Activated CD4-positive, alpha-beta T cell treated with anti-CD3 and anti-CD28 coated beads for 24 hours (primary cell): ENCODE measurements at places on chromosomes 5 and 9.

DNA sequence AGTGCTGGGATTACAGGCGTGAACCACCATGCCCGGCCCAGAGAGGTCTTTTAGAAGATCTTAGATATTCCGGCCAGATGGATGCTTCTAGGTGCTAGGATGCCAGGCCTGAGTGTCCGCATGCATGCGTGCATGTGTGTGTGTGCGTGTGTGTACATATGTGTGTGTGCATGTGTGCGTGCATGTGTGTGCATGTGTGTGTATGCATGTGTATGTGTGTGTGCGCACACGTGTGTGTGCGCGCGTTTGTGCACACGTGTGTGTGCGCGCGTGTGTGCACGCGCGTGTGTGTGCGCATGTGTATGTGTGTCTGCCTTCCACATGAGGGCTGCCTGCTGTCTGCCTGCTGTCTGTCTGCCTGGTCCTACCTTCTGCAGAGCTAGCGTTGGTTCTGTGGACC is 88.0 kb upstream of the FCN2 start:
- DNase-seq, result no peak

DNA sequence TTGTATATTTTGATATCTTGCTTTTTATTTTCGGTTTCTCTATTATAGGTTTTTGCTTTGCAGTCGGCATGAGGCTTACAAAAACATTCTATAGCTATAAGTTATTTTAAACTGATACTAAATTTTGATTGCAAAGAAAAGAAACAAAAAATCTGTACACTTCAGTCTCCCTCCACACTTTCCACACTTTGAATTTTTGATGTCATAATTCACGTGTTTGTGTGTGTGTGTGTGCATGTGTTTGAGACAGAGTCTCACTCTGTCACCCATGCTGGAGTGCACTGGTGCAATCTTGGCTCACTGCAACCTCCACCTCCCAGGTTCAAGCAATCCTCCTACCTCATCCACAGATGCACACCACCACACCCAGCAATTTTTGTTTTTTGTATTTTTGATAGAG is 124.9 kb downstream of the MRPS30 start:
- no peak for DNase-seq

DNA sequence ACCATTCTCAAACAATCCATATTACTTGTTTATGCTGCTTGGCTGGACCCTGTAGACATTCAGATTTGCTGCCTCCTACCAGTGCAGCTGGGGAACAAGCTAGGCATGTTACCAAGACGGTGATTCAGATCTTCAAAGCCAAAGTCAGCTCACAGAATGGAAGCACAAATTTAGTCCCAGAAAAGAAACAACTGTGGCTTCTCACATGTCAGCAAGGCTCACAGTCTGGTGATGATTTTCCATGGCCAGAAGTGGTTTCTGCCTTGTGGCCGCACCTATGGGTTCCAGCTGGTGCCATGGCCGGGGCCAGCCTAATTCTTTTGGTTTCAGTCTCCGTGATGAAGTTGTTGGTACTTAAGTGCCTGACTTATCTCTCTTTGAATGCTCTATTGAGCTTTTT is 182.2 kb downstream of the TMC1 start:
- no peak for DNase-seq

DNA sequence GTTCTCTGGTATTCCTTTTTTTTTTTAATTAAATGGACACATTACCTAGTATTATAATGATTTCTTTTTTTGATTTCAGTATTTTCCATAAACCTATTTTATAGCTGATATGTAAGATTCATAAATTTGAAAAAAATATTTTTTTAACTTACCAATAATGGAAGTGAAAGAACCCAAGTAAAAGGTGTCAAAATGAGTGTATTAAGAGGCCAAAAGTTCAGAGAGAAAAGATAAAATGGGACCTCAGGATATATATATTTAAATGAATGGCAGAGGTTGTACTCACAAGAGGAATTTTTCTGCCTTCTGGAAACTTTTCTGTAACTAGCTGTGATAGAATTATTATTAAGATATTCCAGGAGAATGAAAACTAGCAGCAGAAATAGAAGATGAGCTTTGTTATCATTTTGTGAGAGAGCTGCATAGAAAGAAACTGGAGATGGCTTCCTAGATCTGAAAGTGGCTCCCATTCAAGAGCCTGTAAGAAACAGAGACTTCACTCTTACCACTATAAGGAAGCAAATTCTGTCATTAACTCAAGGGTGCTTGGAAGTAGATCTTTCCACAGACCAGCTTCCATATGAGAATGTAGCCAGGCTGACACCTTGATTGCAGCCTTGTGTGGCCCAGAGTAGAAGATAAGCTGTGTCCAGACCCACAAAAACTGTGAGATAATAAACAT is 91.7 kb downstream of the MRPS30 start:
- DNase-seq, result no peak

GRCh38 chr5:923281-923873 is 30.7 kb downstream of the TRIP13 start:
- peak; percentile 59 for DNase-seq

- no peak for DNase-seq
Measured at GRCh38 chr9:37198039-37198729, 77.8 kb downstream of the ZCCHC7 start.

DNA sequence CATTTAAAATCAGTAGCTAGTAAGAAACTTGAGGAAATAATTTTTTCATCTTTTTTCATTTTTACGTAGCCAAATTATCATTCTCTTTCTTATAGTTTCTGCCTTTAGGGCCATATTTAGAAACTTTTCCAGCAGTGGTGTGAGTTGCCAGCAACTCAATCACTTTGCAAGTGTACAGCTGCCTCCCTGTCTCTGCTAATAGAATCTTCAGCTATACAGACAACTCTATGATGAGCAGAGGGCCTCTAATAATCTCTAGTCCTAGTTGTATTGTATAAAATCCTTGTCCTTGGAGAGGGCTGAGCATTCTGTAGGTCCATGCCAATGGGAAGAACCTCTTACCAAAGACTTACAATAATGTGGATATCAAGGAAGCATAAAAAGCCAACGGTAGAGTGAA is 11.5 kb upstream of the SHOC1 start:
- no peak for DNase-seq

- DNase-seq, result no peak
Measured at GRCh38 chr9:20309124-20309523, 313.2 kb downstream of the MLLT3 start.

DNA sequence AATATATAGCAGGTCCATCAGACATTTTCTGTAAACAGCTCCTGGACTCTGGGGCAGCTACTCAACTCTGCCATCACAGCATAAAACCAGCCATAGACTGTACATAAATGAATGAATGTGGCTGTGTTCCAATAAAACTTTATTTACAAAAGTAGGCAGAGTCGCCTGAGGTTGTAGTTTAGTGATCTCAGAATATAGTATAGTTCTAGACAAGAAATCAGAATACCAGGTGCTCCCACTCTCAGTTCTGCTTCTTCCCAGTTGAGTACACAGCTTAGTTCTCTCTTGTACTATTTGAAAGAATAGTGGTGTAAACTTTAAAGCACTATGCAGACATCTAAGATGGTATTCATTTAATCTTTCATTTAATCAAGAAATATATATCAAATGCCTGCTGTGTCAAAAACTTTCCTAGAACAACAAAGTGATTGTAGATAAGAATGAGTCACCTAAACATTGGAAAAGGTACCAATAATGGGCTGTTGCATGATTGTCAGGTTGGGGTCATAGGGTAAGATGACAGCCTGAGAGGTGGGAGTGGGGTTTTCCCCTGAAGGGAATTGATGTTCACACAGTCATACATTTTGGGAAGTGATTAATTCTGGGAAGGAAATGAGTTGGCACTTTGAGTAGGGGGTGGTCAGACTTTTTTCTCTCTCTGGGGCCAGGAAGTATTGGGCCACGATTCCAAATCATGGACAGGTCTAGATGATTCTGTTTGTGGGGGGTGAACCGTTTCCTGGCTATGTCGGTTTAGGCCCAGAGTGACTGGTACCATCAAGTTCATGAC is 37.0 kb downstream of the TNFSF8 start:
- no peak for DNase-seq

GRCh38 chr9:129836311-129837007 is 1.2 kb downstream of the USP20 start:
- peak; percentile 33 for DNase-seq

DNA sequence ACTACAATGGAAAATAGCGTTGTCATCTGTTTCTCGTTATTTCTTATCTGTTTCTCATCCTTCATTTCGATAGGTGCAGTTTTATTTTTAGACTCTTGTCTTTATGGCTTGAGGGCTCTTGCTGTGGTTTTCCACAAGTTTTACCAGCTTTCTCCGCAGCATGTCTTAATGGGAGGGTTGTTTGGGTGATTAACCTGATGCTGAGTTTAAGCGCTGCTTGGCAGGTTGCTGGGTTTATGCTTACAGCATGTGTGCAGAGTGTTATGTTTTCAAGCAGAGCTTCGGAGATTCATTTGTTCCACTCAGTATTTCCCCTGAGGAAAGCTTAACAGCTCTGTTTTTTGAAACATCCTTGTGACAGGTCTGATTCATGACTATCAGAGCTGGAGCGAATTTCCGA is 154.0 kb downstream of the SLC12A2 start:
- no peak for DNase-seq

GRCh38 chr5:116436674-116437350 is 137.8 kb downstream of the SEMA6A start:
- DNase-seq, result no peak

- peak; percentile 2 for DNase-seq
Measured at GRCh38 chr9:33676746-33677505, 118.4 kb upstream of the PRSS3 start.

GRCh38 chr5:142320430-142320738 is 4.4 kb downstream of the SPRY4 start:
- DNase-seq, result no peak

DNA sequence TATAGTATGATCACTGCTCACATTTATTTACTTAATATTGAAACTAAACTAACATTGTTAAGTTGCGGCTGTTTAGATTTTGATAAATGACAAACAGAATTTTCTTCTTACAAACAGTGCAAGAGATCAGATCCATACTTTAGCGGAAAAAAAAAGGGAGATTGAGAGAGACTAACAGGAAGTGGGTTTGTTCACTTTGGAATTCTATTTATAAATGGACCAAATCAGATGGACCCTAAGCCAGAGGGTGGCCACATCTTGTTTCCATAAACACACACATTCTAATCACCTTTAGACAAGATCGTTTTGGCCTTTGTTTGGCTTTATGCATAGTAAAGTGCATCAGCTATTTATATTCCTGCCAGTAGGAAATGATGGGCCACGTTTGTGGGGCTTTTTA is 381.4 kb upstream of the CD180 start:
- DNase-seq, result no peak

DNA sequence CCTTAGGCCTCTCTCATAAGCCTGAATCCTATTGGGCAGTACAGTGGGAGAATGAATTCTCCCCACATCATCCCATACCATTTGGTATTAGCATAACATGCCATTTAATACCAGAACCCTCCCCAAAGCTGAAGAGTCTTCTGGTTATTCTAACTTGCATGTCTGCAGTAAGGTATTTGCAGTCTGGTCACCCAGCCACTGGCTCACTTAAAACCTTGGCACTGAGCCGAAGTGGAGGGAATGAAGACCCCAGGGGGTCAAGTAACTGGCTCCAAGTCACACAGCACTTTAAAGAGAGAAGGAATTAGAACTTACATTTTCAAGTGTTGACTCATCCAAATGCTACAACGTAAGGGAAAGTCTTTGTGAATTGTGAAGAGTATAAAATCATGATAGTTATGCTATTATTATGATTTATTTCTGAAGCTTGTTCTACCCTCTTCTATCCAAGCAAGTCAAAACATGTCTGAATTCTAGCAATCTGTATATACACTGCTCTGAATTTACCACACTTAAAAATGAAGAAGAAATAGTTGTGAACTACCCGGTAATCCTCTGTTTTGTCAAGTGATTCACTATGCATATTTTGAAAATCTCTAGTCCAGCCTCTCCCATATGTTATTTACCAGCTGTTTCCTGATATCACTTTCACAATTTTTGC is 28.5 kb downstream of the GLRA1 start:
- DNase-seq, result no peak

DNA sequence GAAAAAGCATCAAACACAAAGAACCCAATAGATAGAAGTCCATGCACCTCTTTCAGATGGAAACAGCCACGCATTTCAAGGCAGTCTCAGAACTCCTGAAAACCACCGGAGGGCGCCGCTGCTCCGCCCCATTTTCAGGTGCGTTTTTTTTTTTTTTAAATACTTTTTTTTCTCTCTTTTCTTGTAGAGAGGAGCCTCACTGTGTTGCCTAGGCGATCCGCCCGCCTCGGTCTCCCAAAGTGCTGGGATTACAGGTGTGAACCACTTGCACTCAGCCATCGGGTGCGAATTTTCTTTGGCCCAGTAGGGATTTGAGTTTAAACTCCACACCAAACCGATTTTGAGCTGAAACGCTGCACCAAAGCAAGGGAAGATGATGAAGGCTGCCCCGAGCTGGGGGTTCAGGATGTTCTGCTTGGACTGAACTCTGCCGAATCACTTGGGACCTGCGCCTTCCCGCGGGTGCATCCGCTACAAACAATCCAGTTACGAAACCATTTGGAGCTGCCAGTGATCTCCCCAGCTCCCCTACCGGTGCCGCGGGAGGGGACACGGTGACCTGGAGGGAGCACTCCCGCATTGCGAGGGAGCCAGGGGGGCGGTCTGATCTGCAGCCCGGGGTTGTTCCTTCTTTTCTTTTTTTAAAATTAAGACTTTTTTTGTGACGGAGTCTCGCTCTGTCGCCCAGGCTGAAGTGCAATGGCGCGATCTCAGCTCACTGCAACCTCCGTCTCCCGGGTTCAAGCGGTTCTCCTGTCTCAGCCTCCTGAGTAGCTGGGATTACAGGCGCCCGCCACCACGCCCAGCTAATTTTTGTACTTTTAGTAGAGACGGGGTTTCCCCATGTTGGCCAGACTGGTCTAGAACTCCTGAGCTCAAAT is 1.4 kb downstream of the PTGR1 start:
- DNase-seq, result peak; percentile 29

- no peak for DNase-seq
Measured at GRCh38 chr5:1153428-1153827, 41.6 kb upstream of the SLC12A7 start.

GRCh38 chr5:96611946-96612345 is 50.2 kb upstream of the CAST start:
- no peak for DNase-seq

GRCh38 chr9:98010445-98010844 is 27.3 kb downstream of the ANP32B start:
- no peak for DNase-seq

DNA sequence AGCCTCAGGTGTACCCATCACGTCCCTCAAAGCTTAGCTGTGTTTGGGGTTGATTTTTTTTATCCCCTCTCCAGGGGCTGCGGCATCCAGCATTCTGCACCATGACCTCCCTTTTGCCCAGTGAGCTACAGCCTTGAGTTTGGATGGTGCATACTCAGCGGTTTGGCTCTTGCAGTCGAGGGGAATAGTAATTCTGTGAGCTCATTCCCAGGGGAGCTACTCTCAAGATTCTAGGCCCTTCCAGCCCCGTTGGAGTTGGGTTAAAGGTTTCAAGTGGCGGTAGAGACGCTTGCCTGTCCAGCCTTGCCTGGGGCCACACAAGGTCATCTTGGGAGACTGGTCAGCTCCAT is 102.2 kb upstream of the SPRY4 start:
- no peak for DNase-seq

GRCh38 chr5:135214897-135215616 is 181.0 kb upstream of the PITX1 start:
- DNase-seq, result no peak

- no peak for DNase-seq
Measured at GRCh38 chr5:23627976-23628375, 120.6 kb downstream of the PRDM9 start.

- no peak for DNase-seq
Measured at GRCh38 chr5:2748179-2748860, 3.2 kb downstream of the IRX2 start.

GRCh38 chr5:126438267-126438666 is 15.1 kb downstream of the GRAMD2B start:
- DNase-seq, result no peak
